ENCODE measurements at places on chromosomes 12 and 14.

- DNase-seq, result no peak
Measured at GRCh38 chr14:23702656-23703426, 66.7 kb downstream of the DHRS2 start.

GRCh38 chr14:70943838-70944237 lies 36.6 kb downstream of the PCNX1 start:
- no peak for DNase-seq

- DNase-seq, result no peak
Measured at GRCh38 chr12:114944736-114945135, 260.8 kb upstream of the TBX3 start.

DNA sequence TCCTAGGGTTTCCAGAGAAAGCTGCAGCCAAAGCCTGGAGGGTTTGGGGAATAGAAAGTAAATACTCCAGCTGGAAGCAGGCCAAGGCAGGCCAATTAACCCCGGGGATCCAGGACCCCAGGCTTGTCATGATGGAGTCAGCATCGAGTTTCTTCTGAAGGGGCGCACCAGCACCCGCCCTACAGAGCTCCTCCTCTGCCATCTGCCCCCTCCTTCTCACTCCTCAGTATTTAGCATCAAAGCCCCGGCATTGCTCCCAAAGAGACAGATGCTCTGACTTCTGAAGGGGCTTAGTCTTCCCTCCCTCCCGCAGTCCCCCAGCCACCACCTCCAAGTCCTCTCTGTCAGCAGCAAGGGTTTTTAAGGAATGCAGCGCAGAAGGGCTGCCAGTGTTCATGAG lies 285.1 kb upstream of the NOS1 start:
- DNase-seq, result no peak

- no peak for DNase-seq
Measured at GRCh38 chr12:68340404-68341270, 8.5 kb upstream of the MDM1 start.

DNA sequence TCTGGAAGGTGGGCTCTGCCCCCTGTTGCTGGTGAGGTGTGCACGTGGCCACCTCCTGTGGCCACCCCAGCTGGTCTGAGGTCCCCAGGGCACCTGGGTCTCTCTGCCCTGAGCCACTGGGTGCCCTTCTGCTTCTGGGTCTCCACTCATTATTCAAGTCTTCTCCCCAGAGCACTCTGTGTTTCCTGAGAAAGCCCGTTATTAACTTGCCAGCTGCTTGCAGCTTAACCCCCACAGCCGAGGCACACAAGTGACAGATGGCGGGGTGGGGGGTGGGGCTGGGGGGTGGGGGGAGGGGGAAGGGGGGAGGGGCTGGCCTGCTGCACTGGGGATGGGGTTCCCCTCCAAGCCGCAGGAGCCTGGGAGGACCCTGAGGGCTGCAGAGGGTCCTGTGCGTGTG lies 40.5 kb downstream of the FBRSL1 start:
- no peak for DNase-seq

- peak; percentile 67 for DNase-seq
Measured at GRCh38 chr12:12685305-12685704, 10.7 kb downstream of the GPR19 start.

- no peak for DNase-seq
Measured at GRCh38 chr14:98950353-98950895, 321.6 kb downstream of the BCL11B start.

- DNase-seq, result no peak
Measured at GRCh38 chr14:100031506-100032281, 33.5 kb upstream of the EVL start.

DNA sequence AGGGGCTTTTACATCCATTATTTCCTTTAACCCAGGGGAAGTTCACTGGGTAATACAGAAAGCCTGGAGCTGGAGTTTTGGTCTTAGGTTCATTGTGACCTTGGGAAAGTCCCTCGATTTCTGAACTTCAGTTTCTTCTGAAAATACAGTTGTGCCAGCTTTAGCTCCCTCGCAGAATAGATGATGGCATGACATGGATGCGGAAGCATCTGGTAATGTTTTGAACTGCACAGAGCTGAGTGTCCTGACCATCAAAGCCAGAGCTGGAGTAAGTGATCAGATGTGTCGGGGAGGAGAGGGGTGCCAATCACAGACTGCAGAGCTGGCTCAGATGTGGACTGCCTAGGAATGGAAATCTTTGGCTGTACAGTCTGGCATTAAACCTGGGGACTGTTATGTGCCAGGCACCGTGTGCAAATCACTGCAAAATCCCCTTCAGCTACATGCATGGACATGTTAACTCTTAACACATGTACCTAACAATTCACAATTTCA lies 180.9 kb downstream of the ETV6 start:
- DNase-seq, result no peak

DNA sequence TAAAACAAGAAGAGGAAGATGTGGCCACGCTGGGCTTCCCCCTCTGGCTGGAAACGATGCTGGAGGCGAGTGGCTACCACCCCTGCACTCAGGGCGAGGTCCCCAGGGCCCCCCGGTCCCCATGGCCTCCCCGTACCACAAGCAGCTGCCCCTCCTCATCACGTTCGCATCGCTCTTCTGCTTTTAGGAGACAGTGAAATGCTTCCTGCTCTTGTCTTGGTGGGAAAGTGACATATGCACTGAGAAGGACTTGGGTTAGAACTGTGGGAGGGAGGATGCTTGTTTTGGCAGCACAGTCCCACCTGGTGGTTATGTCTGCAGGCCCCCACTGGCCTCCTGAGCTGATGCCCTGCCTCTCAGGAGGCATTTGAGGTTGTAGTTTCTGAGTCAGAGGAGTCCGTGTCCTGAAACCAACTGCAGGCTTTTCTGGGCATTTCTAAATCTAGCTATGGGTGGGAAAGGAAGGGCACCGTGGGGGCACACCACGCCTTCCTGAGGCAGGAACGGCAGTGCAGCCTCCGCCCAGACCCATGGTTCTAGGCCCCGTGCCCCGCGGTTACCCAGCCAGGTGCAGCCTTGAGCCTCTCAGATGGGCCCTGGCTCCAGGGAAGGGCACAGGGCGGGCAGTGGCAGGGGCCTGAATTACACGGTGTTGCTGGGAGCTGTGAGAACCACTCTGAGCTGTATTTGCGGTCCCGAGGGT lies 139.3 kb downstream of the ADGRD1 start:
- DNase-seq, result no peak

GRCh38 chr14:73785834-73786635 lies 65.6 kb upstream of the PTGR2 start:
- DNase-seq, result peak; percentile 38

- DNase-seq, result no peak
Measured at GRCh38 chr12:114430306-114430705, 24.4 kb upstream of the TBX5 start.

DNA sequence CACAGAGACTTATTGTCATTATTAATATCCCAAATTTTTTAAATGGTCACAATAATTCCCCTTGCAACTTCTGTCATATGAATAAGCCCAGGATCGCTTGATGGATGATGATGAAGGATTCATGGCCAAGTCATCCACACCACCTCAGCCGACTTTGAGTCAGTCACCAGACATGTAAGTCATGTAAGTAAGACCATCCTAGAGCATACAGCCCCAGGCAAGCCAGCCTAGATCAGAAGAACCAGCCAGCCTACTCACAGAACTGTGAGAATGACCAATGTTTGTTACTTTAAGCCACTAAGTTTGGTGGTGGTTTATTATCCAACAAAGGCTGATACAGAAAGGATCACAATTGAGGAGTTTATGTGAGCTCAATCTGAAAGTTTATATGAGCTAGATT lies 341.8 kb downstream of the NRXN3 start:
- no peak for DNase-seq

- DNase-seq, result no peak
Measured at GRCh38 chr12:18932715-18933114, 194.8 kb downstream of the CAPZA3 start.

DNA sequence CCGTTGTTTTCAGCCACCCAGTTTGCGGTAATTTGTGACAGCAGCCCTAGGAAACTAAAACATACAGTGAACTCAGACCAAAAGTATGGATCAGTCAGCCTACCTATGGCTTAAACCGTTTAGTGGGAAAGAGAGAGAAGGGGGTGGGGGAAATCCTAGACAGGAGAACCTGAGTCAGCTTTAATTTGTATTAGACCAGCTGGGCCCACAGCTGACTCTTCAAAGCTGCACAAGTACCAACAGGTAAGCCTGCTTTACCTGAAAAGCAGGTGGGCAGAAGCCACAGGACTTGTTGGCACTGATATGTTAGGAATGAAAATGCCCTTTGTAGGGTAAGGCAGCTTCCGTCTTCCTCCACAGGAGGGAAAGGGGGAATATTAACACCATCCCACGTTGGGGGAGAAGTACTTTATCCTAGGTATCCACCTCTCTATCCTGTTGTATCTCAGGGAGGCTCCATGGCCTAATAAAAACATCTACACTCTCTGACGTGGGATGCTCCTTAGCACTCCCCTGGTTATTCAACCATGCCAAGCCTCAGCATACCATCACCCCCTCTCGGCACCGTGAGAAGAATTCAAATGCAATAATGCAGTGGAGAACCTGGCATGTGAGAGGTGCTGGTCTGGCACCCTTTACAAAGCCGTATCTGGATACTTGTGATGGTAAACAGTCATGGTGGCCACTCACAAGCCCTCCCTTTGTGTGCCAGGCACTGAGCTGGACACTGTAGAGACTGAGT lies 70.3 kb downstream of the STON2 start:
- DNase-seq, result no peak

GRCh38 chr12:4145990-4146859 lies 127.3 kb upstream of the CCND2 start:
- no peak for DNase-seq

Data from hypothalamus (tissue), 51 donors.